Naive thymus-derived CD4-positive, alpha-beta T cell (primary cell): ENCODE measurements at places on chromosomes 1 and 21. TPM values are rescaled to one million over a fixed set of nuclear protein-coding genes. Genes with fewer than 3 reads are reported as not detected.

The MNDA gene
- 4.5 TPM for total RNA-seq

The NR1I3 gene
- not detected in 2 replicates for total RNA-seq

The GJC2 gene
- 3.3 TPM for total RNA-seq

The TRAF3IP3 gene
- 736 TPM for total RNA-seq

The RAP1GAP gene
- total RNA-seq, result 0.24 TPM

DNA sequence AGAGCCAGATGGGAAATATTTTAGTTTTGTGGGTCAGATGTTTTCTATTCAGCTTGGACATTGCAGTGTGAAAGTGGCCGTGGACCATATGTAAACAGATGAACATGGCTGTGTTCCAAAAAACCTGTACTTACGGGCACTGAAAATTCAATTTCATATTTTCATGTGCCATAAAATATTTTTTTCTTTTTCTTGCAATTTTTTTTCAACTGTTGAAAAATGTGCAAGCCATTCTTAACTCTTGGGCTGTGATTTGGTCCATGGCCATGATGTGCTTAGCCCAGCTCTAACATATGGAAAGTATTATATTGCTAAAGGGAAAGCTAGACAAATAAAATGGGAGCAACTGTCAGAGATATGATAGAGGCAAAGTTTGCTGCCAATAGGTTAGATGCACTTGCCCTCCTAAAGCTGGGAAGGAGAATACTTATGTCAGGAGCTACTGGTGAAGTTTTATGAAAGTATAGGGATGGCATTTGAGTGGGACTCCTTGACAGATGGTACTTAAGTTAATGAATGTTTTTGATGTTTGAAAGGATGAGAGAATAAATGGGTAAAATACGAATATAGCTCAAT lies 240.3 kb downstream of the RYR2 start:
- no peak for DNase-seq

- DNase-seq, result no peak
These were observed 286.5 kb downstream of the NFIA start for GRCh38 chr1:61368876-61369275.

DNA sequence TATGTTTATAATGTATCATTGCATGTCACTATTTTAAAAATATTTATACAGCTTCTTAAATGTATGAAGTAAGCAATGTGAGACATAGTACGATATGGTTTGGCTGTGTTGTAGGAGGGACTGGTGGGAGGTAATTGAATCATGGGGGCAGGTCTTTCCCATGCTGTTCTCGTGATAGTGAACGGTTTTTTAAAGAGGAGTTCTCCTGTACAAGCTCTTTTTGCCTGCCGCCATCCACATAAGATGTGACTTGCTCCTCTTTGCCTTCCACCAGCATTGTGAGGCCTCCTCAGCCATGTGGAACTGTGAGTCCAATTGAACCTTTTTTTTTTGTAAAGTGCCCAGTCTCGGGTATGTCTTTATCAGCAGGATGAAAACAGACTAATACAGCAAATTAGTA lies 10.3 kb downstream of the ABCD3 start:
- no peak for DNase-seq

GRCh38 chr1:222026280-222026679 lies 284.4 kb upstream of the DUSP10 start:
- no peak for DNase-seq

DNA sequence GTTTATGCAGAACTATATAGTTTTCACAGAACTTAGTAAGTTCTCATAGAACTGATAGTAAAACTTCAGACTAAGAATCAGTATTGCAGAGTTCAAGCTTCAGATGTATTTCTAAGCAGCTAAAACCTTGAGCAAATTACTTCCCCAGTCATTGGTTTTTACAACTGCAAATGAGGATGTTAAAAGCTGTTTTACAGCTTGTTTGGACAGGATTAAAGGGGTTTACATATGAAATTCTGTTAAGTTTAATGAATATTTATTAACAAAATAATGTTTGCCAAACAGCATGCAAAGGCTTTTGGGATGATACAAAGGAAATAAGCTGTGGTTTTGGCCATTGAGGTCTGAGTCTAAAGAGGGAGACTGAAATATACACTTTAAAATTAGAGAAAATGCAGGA lies 39.1 kb downstream of the CRB1 start:
- DNase-seq, result no peak

DNA sequence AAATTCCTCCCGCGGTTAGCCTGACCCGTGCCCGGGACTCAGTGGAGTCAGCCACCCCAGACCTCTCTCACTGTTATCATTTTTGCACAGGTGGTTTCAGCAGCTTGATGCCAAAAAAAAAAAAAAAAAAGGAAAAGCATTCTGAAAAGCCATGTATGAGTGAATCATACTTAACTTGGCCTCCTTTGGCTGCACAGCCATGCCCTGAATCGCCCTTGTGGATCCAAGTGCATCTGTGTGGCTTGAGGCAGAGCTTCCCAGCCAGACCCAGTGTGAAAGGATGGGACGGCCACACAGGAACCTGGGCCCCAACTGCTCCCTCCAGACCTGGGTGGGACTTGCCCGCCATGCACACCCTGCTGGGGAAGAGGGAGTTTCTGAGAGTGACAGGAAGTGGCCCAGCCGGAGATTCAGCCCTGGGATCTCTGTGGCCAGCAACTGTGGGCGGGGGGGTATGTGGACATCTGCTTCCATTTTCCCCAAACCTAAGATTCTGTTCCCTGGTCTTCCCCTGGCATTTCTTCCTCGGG lies 8.6 kb downstream of the YBEY start:
- no peak for DNase-seq

GRCh38 chr21:44848821-44849521 lies 24.5 kb downstream of the PTTG1IP start:
- no peak for DNase-seq

GRCh38 chr1:18203645-18204044 lies 96.0 kb downstream of the IGSF21 start:
- no peak for DNase-seq

DNA sequence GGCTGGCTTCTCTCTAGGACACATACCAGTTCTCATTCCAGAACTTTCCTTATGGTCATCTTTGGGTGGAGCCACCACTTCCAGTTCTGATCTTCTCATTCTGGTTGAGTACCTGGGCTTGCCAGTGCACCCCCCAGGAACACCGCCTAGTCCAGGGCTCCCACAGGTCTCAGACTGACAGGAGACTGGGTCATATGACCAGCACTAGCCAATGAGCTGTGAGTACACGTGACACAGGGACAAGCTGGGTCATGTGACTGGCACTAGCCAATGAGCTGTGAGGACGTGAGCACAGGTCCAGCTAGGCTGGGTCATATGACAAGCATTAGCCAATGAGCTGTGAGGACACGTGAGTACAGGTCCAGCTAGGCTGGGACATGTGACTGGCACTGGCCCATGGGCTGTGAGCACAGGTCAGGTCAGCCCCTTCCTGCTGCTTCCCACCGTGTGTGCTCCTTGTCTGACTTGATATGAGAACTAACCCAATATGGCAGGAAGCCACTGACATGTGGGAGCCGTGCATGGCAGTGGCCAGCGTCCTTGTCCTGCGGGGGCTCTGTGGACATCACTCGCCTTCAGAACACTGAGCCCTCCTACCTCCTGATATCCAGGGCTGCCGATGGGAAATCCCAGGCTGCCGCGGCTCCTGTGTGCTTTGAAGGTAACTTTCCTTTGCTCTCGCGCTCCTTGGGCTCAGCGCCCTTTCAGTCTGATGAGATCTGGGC lies 22.7 kb downstream of the KRTAP10-1 start:
- no peak for DNase-seq

DNA sequence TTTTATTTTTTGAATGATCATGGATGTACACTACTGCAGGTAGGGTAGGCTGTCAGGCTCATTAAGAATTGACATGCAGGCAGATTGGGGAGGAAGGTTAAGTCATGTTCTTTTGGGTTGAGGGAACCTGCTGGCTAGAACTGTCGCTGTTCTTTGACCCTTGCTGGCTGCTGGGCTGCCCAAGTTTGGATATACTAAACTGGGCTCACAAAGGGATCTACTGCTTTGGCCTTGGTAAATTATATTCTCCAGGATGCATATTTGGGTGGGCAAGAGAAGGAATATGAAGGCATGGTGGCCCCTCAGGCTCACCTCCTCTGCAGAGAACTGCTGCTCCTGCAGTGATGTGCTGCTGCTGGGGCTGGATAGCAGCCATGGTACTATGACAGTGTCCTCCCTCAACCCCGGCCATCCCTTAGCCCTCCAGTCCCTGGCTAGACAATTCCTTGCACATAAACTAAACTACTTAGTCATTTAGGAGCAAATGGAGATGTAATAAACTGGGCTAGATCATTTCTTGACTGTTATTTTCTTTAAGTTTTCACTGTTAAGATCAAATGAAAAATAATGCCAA lies 6.1 kb downstream of the ATP1A1 start:
- DNase-seq, result no peak

GRCh38 chr1:1539310-1540089 lies 924 bp downstream of the TMEM240 start:
- DNase-seq, result no peak

GRCh38 chr1:94118471-94118870 lies 2.5 kb downstream of the ABCA4 start:
- DNase-seq, result no peak

DNA sequence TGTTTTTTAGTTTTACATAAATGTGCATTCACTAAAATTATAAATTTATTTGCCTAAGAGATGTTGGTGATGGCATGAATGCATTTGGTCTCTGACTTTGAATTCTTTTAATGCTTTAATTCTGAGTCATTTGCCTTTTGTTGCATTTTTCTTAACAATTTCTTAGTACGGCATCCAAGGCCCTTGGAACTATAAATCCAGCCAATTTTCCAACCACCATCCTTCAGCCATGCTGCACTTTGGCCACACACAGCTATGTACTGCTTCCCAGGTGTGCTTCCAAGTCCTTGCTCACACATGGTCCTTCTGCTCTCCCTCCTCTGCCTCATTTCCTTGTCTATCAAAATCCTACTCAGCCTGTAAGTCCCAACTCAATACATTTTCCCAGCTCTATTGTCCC lies 161.0 kb downstream of the DHRS3 start:
- no peak for DNase-seq
